BE2C (cell line): ENCODE measurements at places on chromosomes 5 and 9.

- no peak for DNase-seq
Measured at GRCh38 chr5:13740471-13740870, 204.0 kb downstream of the DNAH5 start.

- DNase-seq: no peak
Measured at GRCh38 chr9:121275781-121276658, 8.1 kb downstream of the GSN start.

DNA sequence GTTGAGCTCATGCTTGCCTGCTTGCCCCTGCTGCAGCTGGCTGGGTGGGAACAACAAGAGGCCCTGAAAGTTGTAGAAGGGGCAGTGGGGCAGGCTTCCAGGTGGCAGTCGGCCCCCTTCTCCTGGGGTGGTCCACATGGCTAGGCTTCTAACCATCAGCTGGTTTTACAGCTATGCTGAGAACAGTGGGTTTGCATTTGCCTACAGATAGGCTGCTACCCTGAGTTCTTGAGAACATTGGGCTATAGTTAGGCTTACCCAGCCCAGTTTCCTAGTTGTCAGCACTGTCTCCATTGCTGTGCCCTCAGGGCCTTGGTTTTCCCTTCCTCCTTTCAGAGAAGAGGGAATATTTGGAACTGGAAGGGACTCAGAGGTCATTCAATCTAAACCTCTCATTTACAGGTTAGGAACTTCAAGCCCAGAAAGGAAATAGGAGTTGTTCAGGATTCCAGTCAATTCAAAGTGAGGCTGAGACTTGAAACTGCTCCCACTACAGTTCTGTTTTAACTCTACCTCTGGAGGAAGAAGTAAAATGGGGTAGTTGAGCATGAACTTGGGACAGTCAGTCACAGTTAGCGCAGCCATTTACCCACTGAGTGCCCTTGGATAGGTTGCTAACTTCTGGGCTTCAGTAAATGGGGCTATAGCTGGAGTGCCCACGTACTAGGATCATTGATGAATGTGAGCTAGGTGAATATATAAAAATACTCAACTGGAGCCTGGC is 11.5 kb downstream of the LARP1 start:
- no peak for DNase-seq

DNA sequence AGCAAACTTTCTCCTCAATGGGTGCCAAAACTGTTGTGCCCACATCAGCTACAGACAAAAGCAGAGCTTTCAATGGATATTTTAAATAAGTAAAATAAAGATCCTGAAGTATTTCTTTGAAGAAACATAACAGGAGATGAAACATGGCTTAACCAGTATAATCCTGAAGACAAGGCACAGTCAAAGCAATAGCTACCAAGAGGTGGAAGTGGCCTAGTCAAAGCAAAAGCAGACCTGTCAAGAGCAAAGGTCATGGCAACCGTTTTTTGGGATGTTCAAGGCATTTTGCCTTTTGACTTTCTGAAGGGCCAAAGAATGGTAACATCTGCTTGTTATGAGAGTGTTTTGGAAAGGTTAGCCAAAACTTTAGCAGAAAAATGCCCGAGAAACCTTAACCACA is 77.9 kb downstream of the ANXA1 start:
- no peak for DNase-seq

GRCh38 chr9:15578714-15579113 is 25.9 kb downstream of the CCDC171 start:
- DNase-seq: no peak

- no peak for DNase-seq
Measured at GRCh38 chr5:156444753-156445291, 117.9 kb downstream of the SGCD start.

DNA sequence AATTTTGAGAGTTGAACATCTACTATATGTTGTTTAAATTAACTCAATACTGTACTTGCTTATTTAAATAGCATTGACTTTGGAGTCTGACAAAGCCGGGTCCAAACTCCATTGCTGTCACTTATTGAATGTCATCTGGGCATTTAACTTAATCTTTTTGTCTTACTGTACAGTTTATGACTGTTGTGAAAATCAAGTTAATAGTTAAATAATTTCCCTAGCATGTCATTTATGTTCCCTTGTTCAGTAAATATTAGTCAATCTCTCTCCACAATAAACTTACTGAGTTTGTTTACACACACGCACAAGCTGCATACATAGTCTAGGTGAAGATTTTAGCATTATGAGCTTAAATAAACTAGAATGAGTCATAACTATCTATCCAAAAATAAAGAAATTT is 6.3 kb upstream of the UGCG start:
- DNase-seq: no peak

- DNase-seq: no peak
Measured at GRCh38 chr5:175738602-175739133, 80.8 kb downstream of the HRH2 start.

DNA sequence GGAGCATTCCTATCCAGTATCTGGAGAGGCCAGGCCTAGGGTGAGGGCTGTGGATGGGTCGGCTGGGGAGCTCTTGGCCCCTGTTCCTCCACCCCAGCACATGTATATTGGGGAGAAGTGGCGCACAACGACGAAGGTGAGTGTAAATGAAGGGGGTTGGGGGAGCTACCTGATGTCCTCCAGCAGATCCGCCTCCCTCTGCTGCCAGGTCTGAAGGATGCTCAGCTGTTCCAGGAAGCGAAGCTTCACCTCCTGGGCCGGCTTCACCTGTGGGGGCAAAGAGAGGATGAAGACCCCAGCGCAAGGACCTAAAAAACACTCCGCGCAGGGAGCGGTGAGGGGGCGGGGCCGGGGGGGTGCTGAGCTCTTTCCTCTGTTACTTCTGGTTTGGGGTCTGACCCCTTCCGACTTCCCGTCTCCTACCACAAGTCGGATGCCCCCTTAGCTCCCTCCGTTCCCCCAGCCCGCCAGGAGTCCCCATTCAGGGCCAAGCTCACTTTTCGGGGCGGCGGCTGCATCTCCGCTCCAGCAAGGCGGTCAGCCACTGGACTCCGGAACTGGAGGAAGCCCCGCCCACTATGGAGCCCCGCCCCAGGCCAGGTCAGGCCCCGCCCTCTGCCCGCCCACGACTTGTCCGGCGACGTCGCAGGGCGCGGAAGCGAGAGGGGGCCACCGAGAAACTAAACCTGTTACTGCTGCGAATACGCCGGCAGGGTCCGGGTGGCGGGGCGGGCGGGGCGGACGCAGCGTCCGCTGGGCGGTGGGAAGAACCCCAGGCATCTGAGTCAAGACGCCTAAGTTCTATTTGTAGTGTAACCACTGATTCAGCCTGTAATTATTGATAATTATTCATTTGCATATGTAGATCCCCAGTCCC is at the start of gene FCHSD1:
TSS of gene FCHSD1 (minus strand) at position 568 of the 877 bp plus-strand sequence. CDS start at position 518, 50 bp downstream.
- DNase-seq: peak; percentile 94

DNA sequence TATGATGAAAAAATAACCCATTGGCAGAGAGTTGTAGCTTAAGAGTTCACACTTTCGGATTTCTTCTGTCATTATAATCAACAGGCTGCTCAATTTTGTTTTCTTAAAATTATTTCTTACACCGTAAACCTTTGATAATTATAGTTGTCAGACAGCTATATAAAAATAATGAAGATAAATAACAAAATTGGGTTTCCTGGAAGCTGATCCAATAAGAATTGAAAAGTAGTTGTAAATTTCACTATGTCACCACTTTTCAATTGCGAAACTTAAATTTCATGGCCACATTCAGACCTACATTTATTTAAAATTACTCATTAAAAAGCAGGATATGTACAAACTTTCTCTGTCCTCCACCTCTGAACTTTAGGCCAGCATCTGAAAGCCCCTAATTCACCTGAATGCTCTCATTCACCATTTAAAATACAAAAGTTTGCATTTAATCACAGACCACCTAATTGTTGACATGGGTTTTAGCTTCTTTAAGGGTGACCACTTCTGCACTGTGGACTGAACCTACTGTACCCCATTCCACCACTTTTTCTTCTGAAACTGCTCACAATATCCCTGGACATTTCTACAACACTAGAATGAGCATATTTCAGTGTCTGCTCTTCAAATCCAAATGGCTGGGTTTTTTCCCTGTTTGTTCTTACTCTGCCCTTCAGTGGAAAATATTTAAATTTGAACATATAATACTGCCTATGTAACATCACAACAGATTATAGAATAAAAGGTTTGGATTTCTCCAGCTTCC is 680 bp downstream of the SELENOP start:
- no peak for DNase-seq

GRCh38 chr9:69253057-69253456 is 72.0 kb upstream of the ENTREP1 start:
- DNase-seq: no peak

DNA sequence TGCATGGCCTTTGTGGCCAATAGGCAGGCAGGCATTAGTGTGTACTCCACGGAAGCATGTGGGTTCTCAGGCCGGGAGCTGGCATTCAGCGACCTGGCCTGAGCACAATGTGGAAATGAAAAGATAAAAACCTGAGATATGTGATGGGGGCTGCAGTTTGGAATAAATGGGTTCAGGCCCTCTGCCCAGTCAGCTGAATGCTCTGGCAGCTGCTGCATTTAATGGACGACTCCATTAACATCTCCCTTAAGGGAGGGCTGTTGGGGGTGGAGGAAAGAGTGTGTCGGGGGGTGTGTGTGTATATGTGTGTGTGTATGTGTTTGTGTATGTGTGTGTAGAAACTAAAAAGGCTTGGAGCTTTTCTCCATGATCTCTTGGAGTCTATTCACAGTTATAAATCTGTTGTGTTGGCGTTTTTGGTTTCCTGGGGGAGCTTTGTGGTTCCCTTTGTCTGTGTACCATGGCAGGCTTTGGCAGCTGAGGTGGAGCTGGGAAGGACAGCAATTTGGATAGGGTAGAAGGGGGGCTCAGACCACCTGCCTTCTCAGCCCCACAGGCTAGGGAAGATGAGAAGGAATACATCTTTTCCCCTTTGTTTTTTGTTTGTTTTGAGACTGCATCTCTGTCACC is 27.3 kb upstream of the HSPA9 start:
- peak; percentile 21 for DNase-seq

GRCh38 chr5:68533571-68534084 is 318.1 kb downstream of the PIK3R1 start:
- DNase-seq: peak; percentile 72

GRCh38 chr9:12809720-12810119 is 34.9 kb downstream of the LURAP1L start:
- DNase-seq: no peak
